ENCODE measurements at places on chromosomes 5 and 9.

GRCh38 chr9:92292338-92293074, 991 bp downstream of the IARS1 start:
- peak; percentile 78 for DNase-seq

- DNase-seq = peak; percentile 54
Measured at GRCh38 chr9:16001856-16002255, 449.0 kb downstream of the CCDC171 start.

GRCh38 chr9:88772575-88772974, 218.7 kb upstream of the S1PR3 start:
- DNase-seq = no peak

DNA sequence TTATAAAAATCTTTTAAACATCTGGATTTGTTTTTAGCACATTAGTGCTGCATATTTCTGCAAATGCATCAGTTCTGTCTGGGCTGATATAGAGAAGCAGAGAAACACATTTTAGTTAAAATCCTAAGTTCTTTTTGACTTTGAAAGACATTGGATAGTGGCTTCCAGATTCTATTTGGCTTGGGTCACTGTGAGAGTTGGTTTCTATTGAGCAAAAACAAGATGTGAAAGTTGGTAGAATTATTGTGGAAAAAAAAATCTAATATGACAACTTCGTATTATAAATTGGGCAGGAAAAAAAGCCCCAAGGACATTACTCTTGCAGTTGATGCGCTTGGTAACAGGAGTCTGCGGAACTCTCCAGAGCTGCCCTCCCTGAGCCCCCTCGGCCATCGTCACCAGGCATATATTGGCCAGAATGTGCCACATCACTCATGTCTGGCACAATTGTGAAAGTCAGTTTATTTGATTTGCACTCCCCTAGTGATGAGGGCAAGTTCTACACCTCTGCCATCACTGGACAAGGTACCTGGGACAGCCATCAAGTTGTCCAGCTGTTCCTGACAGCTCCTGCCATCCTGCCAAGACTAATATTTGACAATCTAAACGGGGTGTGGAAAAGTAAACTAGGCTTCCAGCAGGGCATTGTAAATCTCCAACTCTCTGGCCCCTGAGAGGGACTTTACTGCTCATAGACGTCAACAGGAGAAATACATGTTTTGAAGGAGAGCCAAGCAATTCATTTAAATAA, 334.5 kb downstream of the TENT4A start:
- no peak for DNase-seq

DNA sequence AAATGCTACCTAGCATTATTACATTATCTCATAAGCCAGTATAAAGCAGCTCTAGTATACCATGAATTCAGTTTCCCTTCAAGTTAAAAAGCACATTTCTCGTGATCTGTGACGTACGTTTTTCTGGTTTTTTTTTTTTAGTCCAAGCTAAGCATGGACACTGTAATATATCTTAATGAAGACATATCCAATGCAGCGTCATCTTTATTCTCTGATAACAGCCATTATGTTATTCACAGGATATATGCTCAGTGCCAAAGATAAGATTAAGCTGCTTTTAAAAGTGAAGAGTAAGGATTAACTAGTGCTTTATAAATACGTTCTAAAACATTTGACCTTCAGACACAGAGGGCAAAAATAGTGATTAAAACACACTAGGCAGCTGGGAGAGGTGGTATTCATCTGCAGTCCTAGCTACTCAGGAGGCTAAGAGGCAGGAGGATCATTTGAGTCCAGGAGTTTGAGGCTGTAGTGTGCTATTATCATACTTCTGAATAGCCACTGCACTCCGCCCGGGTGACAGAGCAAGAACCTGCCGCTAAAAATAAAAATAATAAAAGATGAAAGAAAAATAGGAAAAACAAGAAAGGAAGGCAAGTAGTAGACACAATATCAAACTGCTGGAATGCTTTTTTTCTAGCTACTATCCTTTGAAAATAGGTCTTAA, 7.7 kb downstream of the CSNK1A1 start:
- DNase-seq = no peak

- peak; percentile 82 for DNase-seq
Measured at GRCh38 chr5:138641547-138642298, 66.5 kb upstream of the HSPA9 start.

GRCh38 chr5:17907094-17907493, 272.8 kb downstream of the TAF11L14 start:
- no peak for DNase-seq

DNA sequence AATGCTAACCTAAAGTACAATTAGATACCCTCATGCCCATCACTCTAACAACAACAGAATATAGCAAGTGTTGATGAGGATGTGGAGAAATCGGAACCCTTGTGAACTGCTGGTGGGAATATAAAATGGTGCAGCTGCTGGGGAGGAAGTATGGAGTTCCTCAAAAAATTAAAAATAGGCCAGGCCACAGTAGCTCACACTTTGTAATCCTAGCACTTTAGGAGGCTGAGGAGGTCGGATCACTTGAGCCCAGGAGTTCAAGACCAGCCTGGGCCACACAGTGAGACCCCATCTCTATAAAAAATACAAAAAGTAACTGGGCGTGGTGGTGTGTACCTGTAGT, 18.0 kb upstream of the MRNIP start:
- no peak for DNase-seq

DNA sequence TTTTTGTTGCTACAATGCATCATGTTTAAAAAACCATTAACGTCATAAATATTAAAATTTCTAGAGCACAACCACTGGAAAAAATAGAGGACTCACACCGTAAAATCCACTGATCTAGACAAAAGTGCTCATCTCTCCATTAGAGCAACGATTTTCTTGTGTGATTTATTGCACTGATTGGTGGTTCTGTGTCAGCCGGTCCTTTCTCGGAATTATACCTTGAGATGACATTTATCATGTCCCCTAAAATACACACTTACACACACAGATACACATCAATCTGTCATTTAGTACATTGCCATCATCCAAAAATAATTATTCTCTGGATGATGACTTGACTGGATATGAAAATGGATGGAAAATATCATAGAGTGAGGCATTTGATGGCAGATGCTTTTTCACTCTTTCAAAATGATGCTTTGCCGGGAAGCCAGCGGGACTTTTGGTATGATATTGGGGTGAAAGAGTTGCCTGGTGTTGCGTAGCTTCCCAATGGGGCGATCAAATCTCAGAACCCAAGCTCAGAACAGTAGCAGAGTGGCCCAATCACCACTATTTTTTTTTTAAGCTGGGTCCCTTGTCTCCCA, 226.6 kb downstream of the GAS1 start:
- DNase-seq = no peak

- no peak for DNase-seq
Measured at GRCh38 chr5:105968981-105969380, 1701.8 kb downstream of the EFNA5 start.

DNA sequence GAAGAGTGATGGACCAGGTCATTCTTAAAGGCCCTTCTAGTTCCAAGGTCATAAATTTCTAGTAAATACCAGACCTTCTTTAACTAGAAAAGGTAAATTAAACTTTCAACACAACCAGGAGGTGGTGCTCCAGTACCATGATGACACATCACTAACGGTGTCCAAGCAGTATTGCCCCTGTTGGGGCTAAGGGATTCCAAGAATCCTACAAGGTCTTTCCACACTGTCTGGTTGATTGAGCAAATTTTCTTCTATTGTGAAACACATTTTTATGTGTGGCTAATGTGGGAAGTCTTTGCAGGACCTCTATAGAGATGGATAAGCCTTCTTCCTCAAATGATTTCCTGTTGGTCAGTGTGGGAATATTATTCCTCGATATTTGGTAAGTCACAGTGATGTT, 459.6 kb upstream of the PAPPA start:
- DNase-seq = peak; percentile 81

GRCh38 chr5:90994796-90995195, 388.3 kb downstream of the ARRDC3 start:
- no peak for DNase-seq

DNA sequence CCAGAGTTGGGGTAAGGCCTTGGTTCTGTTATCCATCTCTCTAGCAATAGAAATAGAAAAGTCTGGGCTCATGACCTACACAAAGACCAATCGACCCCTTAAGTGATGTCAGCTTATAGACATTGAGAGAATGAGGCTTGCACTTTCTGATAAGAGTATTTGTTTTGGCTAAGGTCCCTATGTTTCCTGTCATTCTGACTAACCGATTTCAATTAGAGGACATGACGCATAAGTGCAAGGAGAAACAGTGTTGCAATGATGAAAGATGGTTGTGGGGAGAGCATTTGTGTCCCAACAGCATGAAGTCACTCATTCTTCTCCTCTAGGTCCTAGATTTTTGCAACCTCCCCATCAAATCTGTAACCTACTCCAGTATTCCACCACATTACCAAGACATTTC, 255.1 kb downstream of the MAT2B start:
- peak; percentile 81 for DNase-seq

DNA sequence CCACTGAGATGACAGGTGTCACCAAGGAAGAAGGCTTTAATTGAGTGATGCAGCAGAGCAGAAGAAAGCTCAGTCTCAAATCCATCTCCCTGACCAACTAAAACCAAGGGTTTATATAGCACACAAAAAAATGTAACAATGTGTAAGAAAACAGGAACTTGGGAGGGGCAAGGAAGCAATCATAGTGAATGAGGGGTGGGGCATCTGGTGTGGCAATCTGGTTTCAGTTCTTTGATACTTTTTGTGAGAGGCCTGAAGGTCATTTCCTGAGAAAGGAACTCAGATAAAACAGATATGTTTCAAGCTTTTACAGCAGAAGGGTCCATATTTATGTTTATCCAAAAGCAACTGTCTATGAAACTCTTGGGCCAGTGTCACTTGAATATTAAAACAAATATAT, 19.7 kb downstream of the CD180 start:
- no peak for DNase-seq

DNA sequence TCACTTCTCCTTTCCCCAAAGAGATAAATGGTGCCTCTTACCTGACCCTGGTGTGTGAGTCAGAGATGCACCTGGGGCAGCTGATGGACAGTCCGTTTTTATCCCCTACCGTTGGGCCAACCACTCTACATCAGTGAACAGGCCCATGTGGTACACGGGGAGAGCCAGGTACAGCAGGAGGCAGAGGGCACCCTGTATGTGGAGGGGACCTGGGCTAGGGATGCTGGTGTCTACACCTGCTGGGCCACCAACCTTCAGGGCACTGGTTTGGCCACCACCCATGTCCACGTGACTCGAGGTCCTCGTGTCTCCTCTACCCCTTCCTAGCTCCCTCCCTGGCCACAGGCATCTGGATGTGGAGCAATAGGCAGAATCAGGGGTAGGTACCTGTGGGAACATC, 22.7 kb upstream of the ANXA6 start:
- DNase-seq = no peak

GRCh38 chr9:100150214-100150613, 51.2 kb downstream of the INVS start:
- DNase-seq = no peak

- peak; percentile 52 for DNase-seq
Measured at GRCh38 chr5:104347119-104347708, 784.6 kb upstream of the NUDT12 start.

- DNase-seq = no peak
Measured at GRCh38 chr5:111422747-111423720, 89.3 kb downstream of the STARD4 start.

- no peak for DNase-seq
Measured at GRCh38 chr9:133127340-133127981, 6.4 kb upstream of the RALGDS start.

GRCh38 chr5:14187660-14188059, 44.5 kb downstream of the TRIO start:
- no peak for DNase-seq

- DNase-seq = no peak
Measured at GRCh38 chr5:86546582-86546981, 71.2 kb upstream of the COX7C start.

DNA sequence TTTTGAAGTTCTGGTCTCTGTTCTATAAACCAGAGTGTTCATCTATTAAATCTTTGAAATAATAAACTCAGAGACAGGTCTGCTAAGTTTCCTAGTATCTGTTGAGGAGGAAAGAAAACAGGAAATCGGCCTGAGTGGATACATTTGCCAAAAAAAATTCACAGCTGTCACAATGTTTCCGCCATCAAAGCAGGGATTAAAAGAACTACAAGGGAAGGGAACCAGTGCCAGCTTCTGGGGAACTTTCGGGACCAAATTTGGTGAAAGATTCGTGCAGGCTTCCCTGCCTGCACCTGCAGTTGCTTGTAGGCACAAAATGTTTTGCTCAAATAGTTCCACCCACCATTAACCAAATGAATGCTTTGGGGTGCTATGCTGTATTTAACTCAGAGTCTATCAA, 267.5 kb downstream of the MSX2 start:
- no peak for DNase-seq

- DNase-seq = no peak
Measured at GRCh38 chr5:163567811-163568210, 62.4 kb downstream of the MAT2B start.

DNA sequence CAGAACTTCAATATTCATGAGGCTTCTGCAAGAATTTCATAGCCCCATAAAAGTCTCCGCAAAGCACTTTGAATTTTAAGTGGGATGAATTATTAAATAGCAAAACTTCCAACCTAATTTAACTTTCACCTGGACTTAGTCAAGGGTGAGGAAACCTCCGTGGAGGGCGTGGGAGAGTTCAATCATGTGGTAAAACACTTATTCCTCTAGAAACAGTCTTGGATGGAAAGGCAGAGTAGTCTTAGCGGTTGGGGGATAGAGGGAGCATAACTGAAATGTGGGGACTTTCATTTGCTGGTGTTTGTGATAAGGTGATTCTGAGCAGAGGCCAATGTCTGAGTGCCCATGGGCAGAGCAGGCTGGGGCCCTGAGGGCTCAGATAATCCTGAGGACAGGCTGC, 241.9 kb downstream of the IRX1 start:
- no peak for DNase-seq

- DNase-seq = no peak
Measured at GRCh38 chr9:38278457-38278856, 114.0 kb upstream of the ALDH1B1 start.

DNA sequence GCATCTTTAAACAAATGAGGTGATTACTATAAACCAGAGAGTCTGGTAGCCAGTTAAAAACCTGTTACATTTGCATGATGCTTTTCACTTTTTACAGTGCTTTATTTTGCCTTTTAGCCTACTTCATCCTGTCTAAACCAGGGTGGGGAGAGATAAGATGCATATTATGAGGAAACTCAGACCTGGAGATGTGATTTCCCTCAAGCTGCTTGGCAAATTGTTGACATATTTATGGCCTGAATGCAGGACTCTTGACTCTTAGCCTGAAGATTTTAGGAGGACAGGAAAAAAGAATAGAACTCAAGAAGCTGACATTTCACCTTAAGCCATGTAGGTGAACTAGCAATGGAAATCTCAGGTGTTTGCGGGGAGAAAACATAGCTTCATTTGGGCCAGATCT, 202.8 kb downstream of the NMUR2 start:
- DNase-seq = no peak

DNA sequence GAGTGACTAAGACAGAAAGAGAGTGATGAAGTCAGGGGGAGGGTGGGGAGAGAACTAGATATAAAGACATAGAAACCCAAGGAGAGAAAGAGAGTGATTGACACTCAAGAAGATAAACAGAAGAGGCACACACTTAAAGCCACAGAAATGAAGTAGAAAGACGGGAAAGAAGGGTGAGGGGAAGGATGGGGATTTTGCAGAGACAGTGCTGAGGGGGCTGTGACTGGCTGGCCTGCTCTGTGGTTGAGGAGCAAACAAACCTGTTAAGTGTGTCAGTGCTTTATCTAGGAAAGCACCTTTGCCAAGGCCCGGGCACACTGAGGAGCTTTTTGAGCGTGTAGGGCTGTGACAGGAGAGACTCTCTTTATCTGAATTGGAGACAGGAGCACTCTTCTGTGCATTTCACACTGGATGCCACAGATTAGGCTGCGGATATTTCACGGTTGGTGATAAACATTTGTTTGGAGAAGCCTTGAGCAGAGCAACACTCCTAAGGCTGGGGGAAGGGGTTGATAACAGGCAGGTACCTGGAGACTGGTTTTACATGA, 109.1 kb downstream of the DOCK2 start:
- no peak for DNase-seq

All from ELR (cell line).